DND-41 (cell line): ENCODE measurements at places on chromosomes 5 and 9.

- DNase-seq: no peak
Measured at GRCh38 chr9:115006660-115007059, 76.3 kb upstream of the TNFSF8 start.

- DNase-seq: no peak
Measured at GRCh38 chr5:162202285-162202880, 134.8 kb downstream of the GABRG2 start.

GRCh38 chr5:14407746-14408175, 173.8 kb upstream of the OTULINL start:
- DNase-seq: no peak

GRCh38 chr9:37507566-37508134, 21.9 kb downstream of the POLR1E start:
- no peak for DNase-seq

- no peak for DNase-seq
Measured at GRCh38 chr5:128254789-128255188, 171.2 kb downstream of the SLC12A2 start.

GRCh38 chr5:177410575-177410974, 1.2 kb upstream of the F12 start:
- no peak for DNase-seq

- no peak for DNase-seq
Measured at GRCh38 chr5:172102913-172103626, 85.0 kb downstream of the STK10 start.

- DNase-seq: no peak
Measured at GRCh38 chr9:5592231-5592630, 36.7 kb upstream of the RIC1 start.

GRCh38 chr5:138065102-138065501, 18.7 kb upstream of the WNT8A start:
- DNase-seq: peak; percentile 15

DNA sequence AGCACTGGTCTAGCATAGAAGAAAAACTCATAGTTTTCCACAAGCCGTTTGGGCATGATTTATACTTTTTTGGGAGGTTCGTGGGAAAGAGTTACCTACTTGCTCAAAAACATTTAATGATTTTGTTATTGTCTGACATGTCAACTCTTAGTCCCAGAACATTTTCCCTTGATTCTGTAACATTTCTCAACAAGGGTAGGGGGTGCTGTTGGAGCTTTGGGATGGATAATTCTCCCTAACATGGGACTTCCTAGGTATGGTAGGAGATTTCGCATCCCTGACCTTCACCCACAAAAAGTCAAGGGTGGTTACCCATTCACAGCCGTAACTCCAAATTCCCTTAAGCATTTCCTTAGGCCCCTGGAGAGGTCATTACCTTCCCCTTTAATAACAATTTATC, 378.0 kb downstream of the YTHDC2 start:
- no peak for DNase-seq

DNA sequence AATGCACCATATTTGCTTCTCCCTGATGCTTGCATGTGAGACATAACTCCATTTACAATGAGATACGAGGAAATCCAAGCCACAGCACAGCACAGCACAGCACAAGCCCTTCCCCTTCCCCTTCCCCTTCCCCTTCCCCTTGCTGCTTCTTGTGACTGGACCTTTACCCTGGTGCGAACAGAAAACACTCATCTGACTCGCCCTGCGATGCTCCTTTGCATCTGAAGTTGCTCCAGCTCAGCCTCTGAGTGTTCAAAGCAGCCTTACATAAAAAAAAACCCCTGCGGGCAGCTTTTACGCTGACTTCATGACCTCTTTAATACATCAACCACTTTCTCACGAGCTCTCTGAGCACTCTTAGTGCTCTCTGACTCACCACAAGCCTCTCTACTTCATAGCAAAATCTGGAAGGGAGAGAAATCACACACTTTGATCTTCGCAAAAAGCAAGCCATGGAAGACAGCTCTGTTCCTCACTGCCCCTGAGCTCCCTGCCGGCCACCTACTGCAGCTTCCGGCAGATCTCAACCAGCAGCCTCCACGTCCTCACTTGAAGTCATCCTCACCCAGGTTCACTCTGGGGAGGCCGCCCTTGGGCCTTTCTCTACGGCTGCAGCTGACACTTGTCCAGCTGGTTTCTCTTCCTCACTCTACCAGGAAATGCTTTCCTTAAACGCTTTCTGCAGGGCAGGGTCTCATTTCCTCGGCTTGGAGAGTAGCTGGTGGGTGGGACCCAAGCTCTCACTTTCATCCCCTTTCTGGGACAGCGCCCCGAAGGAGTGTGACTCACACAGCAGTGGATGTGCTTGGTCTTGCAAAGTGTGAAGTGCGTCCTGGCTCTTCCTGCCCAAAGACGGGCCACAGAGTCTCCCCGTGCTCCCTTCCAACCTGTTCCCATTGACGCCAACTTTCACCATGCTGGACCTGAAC, 5.3 kb downstream of the SLC34A1 start:
- DNase-seq: no peak

DNA sequence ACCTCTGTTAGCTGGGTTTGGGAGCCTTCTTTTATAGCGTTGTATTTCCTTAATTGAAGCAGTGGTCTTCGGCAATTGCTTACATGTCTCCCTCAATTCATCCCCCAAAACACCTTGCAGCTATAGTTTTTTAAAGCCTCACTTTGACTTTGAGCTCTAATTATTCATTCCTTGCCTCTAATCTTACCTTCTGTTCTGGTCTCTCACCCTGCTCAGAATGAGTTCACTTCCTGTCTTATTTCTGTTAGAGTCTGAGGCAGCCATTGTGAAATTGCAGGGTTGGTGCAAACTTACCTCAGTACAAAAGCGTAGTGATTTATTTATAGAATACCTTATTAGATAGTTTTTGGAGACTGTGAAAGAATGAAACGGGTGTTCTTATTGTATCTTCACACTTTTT, 35.0 kb downstream of the AOPEP start:
- no peak for DNase-seq

- no peak for DNase-seq
Measured at GRCh38 chr9:73046769-73047168, 93.9 kb upstream of the ALDH1A1 start.

DNA sequence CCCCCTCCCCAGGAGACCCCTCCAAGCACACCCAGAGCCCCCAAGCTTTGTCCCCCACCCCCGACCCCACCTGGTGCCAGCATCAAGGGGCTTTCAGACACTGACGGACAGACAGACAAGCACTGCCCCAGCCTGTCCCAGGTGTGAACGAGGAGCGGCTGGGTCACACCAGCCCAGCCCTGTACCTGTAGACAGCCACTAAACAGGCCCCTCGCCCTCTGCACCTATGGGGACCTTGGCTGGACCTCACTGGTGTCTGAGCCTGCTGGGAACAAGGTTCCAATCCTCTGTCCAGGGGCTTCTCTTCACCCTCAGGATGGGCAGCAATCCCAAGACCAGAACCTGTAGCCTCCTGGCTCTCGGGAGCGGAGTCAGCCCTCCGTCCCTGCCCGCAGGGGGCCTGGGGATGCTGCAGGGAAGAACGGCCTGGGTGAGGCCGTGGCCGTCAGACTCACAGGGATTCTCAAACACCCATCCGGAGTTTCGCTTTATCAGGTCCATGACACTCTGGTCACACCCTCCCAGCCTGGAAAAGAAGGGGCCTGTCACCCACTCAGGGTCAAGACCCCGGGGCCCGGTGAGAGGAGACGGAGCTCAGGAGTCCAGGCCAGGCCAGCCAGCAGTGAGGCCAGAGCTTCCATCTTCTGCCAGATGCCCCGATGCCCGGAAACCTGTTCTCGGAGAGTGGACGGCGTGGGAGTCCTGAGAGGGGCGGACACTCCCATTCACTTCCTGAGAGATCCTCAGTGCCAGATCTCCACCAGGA, 2.8 kb downstream of the LCN6 start:
- DNase-seq: no peak

GRCh38 chr9:3576328-3576727, 50.5 kb upstream of the RFX3 start:
- no peak for DNase-seq

GRCh38 chr9:117414220-117414905, 494 bp downstream of the ASTN2 start:
- DNase-seq: no peak

DNA sequence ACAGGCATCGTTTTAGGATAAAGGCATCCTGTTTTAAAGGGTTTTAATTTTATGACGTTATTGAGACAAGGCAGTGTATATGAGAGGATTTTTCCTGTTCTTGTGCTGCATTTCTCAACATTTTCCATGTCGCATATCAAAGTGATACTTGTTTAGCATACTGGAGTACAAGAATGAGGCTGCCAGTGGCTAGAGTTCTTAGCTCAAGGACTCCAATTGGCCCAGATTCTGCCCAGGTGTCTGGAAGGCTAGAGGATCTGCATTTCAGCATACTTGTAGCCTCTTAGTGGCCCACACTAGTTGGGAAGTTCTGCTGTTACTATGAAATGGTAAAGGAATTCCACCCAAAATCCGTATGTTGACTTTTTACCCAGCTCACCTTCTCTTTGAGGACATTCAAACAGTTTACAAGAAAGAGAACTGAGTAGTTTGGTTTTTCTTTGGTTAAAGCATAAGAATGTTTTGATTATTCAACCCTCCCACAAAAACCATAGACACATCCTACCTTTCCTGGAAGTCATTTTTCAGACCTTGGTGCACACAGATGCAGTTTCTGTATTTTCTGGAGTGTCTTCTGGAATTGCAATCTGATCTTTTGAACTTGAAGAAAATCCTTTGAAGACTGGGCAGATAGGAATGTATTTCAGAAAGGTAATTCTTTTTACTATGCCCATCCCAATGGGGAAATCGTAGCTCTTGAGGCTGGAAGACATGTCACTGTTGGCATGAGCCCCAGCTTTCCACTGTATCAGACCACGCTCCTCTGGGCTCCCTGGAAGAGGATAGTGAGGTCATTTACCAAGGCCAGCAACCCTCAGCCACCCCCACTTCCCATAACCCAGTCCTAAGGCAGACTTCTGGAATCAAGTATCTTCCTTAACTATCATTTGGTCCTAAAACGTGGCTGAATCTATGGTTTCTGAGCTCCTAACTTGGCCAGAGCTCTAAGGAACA, 11.3 kb downstream of the SLC23A1 start:
- no peak for DNase-seq

GRCh38 chr9:123225995-123226394, 42.4 kb downstream of the STRBP start:
- no peak for DNase-seq

DNA sequence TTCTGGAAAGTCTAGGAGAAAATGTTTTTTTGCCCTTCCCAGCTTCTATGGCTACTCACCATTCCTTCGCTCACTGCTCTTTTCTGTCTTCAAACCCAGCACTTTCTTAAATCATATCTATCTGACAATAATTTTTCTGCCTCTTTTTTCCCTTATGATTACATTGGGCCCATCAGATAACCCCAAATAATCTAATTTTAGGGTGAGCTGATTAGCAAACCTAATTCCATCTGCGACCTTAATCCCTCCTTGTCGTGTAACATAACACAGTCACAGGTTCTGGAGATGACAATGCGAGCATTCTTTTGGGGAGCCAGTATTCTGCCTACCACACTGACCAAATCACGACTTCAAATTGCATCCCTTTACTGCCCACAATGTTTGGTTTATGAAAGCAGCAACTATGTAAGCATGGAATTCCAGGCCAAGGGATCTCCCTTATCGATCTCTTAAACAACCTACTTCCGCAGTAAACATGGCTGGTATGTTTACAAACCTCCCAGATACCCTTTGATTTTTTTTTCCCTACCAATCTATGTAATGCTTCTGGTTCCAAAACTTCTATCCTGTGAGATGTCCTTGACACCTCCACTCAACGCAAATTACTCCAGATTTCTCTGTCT, 2122.2 kb downstream of the MAT2B start:
- DNase-seq: no peak

- DNase-seq: no peak
Measured at GRCh38 chr5:439181-439580, 3.8 kb upstream of the EXOC3 start.
